ENCODE measurements at places on chromosomes 12 and 14.

- no peak for DNase-seq
Measured at GRCh38 chr12:111316671-111317070, 52.2 kb downstream of the PHETA1 start.

DNA sequence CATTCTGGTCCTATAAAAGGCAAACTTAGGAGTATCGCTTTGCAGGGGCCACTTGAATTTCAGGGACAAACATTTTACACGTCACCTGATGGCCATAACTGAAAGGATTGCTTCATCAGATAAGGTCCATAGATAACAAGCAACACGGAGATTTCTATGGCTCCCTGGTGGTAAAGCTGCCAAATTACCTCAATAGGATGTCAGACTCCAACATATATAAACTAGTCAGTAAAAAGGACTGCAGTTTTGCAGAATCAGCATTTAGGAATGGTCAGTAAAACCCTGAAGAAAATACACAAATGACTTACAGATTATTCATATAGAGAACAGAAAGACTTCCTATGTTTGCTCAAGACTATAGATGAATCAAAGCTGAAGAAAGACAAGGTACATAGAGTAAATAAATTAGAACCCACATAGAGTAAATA lies 66.1 kb upstream of the GRIP1 start:
- no peak for DNase-seq

- DNase-seq = no peak
Measured at GRCh38 chr12:94103986-94104385, 44.4 kb upstream of the PLXNC1 start.

- no peak for DNase-seq
Measured at GRCh38 chr14:31360919-31361662, 59.3 kb downstream of the HEATR5A start.

DNA sequence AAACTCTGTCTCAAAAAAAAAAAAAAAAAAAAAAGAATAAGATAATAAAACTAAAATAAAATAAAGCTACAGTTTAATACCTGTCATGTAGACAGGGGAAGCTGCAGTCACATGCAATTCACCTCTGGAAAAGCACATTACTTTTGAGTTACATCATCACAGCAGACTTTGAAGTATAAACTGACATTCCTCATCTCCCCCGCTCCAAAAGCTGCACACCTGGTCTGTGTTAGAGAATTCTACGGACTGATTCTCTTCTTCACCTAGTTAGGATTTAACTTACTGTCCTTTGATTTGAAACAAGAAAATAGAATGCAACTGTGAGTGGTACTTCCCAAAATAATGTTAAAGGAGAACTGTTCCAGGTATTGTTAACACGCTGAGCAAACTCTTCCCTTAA lies 25.1 kb downstream of the SPPL3 start:
- no peak for DNase-seq

- no peak for DNase-seq
Measured at GRCh38 chr14:54192610-54193009, 204.2 kb upstream of the CDKN3 start.

DNA sequence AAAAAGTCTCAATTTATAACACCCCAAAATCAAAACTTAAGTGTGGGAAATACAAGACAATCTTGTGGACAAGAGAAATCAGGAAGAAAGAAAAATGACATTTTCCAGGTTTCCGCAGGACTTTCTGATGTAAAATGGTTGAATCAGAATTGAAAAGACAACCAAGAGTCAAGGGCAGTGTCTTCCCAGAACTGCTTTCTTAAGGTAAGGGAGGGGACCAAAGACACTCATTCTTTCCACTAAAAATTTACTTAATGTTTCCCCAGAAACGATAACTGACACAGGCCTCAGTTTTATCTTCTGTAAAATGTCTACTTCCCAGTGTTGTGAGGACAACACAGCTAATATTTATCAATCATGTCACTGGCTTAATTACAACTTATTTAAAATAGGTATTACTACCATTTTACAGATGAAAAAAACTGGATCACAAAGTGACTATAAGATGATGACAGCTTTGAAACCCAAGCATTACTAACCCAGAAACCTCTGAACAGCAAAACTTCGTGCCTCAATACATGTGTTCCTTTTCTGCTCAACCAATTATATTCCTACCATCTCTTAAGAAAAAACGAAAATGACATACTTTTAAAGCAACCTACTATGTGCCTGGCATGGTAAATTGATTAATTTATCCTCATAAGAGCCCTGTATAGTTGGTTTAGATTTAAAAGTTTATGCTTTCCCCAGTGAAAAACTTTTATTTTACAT lies 4.6 kb downstream of the SINHCAF start:
- no peak for DNase-seq

DNA sequence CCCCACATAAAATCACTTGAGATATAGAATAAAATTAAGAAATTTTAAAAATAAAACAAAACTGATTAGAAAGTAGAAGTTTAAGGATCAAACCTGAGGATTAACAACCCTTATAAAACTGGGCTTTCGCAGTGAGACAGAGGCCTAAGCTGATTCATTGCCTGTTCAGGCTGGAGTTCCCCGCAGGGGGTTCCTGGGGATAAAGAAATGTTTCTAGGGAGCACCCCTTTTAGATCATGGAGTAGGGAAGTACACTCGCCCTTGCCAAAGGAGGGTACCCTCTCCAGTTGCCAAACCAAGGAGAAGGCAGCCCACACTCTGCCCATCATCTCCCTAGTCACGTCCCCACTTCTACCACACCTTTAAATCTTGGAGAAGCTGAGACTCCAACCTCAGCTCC lies 6.8 kb downstream of the GLIPR1 start:
- no peak for DNase-seq
